ENCODE measurements at places on chromosomes 12 and 14. TPM values are rescaled to one million over a fixed set of nuclear protein-coding genes. Genes with fewer than 3 reads are reported as not detected.
A peak's percentile ranks its signal among the peaks of the same experiment; 100 is the strongest.

The CLMN gene
- total RNA-seq = 3.6 TPM

GRCh38 chr14:85402569-85403162 lies 127.3 kb upstream of the FLRT2 start:
- no peak for DNase-seq

DNA sequence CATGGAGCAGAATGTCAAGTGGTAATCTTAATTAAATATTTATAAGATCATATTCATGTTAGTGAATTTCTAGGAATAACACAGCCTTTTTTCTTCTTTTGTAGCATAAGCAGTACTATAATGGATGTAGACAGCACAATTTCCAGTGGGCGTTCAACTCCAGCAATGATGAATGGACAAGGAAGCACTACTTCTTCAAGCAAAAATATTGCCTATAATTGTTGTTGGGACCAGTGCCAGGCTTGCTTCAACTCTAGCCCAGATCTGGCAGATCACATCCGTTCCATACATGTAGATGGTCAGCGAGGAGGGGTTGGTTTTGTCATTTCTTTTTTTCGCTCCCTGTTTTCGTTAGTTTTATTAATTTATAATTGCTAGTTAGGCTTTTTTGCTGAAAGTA lies 23.1 kb downstream of the AEBP2 start:
- DNase-seq = no peak

The PAH gene
- total RNA-seq = not detected

GRCh38 chr14:55926007-55926406 lies 192.2 kb upstream of the PELI2 start:
- DNase-seq = no peak

DNA sequence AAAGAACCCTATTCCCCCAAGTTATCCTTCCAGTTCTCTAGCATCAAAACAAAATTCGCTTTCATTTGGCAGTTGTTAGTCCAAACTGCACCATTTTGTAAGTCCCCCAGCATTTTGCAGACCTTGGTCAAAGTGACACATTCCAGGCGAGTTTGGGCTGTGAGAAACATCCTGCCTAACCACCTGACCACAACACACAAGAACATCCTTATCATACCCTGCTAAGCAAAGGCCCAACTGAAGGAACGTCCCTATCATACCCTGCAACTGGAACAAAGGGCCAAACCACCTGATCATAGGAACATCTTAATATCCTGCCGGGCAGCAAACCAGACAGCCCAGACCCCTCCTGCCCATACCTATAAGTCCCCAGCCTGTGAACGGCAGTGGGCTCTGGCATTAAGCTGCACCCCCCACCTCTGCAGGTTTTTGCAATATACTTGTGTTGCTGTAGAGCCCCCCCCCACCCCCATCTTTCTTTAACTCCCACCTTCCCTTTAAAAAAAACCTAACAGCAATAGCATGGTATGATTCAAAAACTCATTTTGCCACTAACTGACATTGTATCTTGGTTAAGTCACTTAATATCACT lies 2.7 kb downstream of the PCNX4 start:
- DNase-seq = peak; percentile 87

GRCh38 chr12:51265024-51265423 lies 5.2 kb downstream of the SMAGP start:
- DNase-seq = no peak

The SSPN gene
- total RNA-seq = 9.0 TPM

DNA sequence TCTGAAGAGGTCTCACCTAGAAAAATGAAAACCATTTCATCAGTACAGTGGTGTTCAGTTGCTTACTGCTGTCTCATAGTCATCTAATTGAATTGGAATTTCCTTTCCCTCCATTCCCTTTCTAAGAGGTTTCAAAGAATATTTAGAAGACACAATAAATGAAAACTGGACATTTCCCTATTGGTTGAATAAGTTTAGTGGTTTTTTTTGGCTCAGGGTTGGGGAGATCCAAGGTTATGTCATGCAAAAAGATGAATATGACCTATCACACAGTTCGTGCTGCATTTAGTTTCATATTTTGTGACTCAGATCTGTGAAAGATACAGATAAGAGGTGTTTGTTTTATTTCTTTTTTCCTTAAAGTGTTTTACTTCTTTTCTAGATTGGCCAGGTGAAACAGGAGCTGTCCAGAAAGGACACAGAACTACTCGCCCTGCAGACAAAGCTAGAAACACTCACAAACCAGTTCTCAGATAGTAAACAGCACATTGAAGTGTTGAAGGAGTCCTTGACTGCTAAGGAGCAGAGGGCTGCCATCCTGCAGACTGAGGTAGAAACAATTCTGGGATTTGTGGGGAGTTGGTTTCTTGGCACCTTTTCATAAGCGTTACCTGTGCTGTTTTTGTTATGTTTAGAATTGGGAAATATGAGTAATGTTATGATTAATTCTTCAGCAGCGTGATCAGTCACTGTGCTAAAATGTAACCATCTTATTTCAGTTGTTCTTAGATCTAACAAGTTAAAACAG lies 124.6 kb downstream of the ERC1 start:
- DNase-seq = peak; percentile 73

DNA sequence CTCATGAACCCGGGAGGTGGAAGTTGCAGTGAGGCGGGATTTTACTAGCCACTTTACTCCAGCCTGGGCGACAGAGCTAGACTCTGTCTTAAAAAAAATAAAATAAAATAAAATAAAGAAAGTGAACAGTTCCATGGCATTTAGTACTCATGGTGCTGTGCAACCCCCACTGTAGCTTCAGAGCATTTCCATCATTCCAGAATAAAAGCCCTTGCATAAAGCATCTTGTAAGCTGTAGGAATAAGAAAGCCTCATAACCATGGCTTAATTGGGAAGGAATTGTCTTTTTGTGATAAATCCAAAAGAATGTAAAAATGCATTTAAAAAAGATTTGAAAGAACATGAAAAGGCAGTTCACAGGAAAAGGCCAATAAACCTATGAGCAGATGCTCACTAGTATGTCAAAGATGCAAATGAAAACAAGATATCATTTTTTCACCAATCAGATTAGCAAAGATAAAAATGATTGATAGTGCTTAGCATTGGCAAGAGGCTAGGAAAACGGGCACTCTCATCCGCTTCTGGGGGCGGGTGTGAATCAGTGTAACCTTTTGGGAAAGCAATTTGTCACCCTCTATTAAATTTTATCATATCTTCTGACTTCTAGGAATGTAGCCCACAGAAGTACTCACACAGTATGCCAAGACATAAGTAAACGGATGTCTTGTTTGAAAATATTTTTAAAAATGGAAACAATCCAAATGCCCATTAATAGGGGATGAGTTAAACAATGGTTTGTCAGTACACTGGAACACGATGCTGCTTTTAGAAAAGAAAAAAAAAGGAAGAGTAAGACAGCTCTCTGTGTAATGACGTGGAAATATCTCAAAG lies 46.6 kb downstream of the CFAP251 start:
- DNase-seq = peak; percentile 64

The PARP2 gene
- 28.0 TPM for total RNA-seq

- no peak for DNase-seq
Measured at GRCh38 chr14:74350211-74350927, 2.1 kb downstream of the VRTN start.

The IL31 gene
- not detected for total RNA-seq

DNA sequence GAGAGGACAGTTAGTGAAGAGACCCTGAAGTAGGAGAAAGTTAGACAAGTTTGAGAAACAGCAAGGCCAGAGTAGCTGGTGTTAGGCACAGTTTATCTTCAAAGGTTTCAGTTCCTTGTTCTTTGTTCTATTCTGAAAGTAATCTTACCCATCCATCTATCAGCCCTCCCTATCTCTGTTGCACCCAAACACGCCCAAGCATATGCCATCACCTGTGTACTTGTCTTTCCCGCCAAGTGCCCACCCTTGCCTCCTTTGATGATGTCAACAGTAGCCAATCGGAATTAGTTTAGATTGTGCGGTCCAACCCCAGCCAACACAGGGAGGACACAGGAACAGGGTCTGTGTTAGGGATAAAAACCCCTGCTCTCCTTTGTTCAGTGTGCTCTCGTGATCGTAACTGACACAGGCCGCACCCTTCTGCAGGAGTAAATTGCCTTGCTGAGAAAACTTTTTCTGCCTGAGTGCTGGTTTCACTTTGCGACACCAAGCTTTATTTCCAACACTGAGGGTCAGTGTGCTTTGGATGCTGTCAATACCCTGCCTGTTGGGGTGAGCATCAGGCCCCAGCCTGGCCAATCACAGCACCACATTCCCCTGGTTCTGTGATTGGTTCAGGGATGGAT lies 4.7 kb upstream of the TMEM229B start:
- DNase-seq = no peak

DNA sequence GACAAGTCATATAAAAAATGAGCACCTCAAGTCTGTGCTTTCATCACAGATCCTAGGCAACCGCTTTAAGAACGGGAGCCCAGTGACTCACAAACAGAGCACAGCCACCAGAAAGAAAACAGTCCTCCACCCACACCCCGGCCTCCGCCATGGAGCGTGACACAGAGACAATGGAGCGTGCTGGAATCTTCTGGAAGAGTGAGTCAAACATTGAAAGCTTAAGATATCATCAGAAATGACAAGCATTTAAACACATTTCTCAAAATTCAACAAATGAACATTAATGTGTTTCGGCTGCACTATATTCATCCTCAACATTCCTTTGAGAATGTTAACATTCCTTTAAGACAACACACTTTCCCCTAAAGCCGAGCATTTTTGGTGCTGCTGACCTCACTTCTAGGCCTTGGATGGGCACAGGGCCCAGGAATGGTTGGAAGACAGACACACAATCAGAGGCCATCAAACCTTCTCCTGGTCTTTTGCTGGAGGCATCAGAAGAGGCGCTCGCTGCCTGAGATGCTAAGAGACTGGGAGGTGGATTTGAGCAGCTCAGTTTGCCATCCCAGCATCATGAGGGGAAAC lies 23.6 kb upstream of the TMEM132D start:
- DNase-seq = no peak

The KRT73 gene
- total RNA-seq = not detected

Data from LHCN-M2 (cell line).